Cerebellar cortex (tissue), 1 donor: ENCODE measurements at places on chromosomes 16 and 17.

GRCh38 chr16:12330946-12331345, 354.4 kb downstream of the SNX29 start:
- DNase-seq: peak; percentile 35

- DNase-seq: no peak
Observed at GRCh38 chr16:79864781-79865391, 264.3 kb upstream of the MAF start.

GRCh38 chr16:24288516-24288915, 32.4 kb downstream of the CACNG3 start:
- no peak for DNase-seq

GRCh38 chr17:36869856-36870719, 67.2 kb upstream of the LHX1 start:
- DNase-seq: no peak

DNA sequence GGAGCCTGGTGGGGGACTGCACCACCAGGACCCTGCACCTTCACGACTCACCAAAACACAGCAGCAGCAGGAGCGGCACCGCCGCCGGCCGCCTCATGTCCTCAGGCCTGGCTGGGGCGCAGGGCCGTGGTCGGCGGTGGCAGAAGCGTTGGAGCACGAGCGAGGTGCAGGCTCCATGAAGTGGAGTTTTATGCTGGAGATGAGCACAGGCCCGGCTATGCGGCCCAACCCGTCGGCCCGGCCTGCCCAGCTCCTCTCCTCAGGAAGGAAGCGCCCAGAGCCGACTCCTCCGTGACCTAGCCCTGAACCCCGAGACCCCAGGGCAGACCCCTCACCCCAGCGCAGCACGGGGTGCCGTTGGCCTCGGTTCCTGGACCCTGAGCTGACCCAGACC, at the start of gene PRSS27:
PRSS27 (minus strand) TSS at position 161 of the 394 bp plus-strand sequence; CDS start at position 97, 64 bp downstream.
- DNase-seq: no peak

GRCh38 chr17:82394278-82394677, 22.7 kb downstream of the UTS2R start:
- DNase-seq: no peak

DNA sequence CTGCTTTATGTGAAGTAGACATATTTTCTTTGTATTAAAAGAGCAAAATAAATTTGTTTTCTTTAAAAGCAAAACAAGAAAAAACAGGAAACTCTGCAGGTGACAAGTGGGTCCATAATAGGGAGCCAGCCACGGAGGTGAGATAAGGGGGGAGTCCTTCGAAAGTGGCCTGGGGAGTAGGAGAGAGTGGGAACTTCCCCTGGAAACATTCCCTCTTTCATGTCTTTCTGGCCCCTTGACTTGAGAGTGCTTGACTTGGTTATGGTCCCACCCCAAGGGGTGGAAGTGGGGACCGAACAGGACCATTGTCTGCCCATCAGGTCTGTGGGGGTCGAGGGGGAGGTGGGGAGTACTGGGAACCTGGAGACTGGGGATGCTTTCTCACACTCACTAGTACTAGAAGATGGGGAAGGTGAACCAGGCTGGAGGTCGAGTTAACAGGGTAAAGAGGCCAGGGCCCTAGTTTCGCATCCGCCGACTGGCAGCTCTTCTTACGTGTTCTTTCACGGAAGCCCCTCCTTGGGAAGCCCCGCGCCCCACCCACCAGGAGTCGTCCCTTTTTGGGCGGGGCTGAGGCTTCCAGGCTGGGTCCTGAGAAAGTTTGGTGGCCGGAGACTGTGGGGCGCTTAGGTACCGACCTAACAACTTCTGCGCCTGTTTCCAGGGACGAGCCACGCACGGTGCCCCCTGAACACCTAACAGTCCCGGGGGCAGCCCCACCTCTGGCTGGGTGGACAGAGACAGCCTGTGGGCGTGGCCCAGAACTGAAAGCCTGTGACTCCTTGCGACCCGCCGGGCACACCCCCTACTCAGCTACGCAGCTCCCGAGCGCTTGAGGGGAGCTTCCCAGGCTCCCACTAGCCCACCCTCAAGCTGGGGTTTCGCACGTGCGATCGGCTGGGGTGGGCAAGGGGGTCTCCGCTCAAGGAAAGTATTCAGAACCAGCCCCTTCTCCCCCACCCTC, 790 bp downstream of the TRADD start:
- no peak for DNase-seq

DNA sequence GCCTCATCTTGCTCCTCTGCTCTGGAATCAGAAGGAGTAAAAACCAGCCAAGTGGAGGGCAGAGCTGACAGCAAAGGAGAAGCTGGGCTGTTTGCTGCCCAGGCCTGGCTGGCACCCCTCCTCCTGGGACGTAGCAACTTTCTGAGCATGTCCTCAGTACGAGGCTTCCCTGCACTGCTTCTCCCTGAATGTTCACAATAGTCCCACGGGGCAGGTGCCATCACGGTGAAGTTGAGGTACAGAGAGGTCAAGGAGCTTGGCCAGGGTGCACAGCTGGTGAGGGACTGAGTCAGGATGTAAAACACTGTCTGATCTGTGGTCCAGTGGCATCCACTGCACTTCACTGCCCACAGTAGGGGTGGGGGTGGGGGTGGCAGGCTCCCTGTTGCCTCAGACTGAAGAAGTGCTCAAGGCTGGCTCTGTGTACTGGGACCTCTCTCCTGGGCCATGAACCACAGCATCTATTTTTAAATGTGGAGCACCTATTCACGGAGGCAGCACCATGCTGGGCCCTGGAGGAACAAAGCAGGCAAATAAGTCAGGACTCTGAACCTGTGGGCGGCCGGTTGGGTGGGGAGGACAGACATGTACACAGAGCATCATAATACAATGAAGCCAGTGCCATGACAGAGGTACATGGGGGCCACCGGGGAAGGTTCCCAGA, 369.5 kb downstream of the SEC14L1 start:
- no peak for DNase-seq

DNA sequence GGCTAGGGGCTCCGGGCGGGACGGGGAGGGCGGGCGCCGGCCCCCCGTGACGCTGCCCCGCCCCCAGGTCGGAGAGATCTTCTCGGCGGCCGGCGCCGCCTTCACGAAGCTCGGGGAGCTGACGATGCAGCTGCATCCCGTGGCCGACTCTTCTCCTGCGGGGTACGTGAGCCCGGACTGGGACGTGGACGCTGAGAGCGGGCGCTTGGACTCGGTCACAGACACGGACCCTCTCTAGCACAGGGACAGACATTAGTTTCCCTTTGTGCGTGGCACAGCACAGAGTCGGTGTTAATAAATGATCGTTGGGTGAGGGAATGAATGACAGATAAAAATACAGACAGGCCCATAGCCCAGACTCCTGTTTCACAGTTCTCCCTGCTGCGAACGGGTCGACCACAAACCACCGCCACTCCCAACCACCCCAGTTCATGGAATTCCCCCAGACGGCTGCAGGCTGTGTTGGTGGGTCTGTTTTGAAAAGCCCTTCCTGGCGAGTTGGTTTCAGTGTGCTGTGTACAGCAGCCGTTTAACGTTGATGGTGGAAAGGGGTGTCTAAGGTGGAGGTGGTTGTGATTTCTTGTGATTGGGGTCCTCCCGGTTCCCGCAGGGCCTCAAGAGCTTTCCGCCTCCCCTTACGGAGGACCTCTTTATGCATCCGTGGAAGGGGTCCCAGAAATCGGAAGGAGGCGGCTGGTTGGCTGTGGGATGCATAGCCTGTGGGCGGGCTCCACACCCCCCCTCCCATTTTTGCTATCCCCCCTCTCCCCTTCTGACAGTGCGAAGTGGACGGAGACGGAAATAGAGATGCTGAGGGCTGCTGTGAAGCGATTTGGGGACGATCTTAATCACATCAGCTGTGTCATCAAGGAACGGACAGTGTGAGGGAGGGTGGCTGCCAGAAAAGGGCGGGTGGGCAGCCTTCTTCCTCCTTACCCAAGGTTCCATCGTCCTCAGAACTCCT, 2.9 kb downstream of the RNASEK start:
- peak; percentile 29 for DNase-seq

DNA sequence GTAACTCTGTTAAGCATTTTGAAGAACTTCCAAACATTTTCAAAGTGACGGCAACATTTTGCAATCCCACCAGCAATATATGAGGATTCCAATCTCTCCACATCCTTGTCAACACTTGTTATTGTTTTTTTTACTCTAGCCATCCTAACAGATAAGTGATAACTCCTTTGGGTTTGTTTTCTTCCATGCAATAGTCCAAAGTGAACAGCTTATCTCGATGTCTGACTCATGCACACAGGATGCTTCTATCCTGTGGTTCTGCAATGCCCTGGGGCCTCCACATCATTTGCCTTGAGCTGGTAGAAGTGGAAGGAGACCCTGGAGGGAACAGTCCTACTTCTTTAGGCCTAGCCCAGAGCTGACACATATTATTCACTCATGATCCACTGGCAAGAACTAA, 13.0 kb downstream of the TLE7 start:
- DNase-seq: no peak

DNA sequence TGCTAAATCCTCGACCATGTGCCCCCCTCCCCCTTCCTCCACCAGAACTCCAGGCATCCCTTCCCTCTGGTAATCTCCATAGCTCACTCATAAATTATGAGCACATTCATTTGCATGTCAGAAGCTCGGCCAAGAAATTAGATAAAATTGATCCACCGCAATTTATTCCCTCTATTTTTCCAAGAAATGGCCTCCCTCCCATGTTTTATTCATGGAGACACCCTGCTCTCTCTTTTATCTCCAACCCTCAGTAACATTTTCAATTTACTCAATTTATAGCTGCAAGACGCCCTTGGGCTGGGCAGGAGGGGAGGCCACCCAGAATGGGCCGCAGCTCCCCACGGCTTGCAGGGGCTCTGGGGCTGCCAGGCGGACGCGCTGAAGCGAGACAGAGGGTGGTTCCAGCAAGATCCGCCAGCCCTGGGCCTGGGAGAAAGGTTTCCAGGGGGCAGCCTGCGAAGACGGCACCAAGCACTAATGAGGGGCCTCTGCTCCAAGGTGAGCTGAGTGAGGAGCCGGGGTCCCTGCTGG, 54.7 kb upstream of the ZNF423 start:
- no peak for DNase-seq

- no peak for DNase-seq
Observed at GRCh38 chr16:53821957-53822625, 118.1 kb downstream of the FTO start.

DNA sequence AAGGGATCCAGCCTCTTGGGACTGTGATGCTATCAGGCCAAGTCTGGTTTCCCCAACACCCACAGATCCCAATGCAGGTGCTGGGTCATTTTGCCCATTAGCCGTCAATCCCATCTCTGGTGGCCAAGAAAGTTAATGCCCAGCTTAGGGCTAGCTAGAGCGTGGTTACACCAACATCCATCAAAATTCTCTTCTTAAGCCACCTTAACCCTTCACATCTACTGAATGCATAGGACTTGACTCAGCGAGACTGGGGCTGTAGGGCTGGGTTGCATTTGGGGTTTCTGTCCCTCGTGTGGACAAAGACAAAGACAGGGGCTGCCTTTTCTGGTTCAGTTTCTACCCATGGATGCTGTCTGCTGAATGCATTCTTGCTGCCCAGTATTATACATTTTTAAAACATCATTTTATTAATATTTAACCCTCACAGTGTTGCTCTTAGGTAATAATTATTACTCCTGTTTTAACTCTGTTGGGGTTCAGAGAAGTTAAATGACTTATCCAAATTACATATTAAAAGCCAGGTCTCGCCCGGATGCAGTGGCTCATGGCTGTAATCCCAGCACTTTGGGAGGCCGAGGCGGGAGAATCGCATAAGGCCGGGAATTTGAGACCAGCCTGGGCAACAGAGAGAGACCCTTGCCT, 141.1 kb upstream of the NOL11 start:
- DNase-seq: no peak

DNA sequence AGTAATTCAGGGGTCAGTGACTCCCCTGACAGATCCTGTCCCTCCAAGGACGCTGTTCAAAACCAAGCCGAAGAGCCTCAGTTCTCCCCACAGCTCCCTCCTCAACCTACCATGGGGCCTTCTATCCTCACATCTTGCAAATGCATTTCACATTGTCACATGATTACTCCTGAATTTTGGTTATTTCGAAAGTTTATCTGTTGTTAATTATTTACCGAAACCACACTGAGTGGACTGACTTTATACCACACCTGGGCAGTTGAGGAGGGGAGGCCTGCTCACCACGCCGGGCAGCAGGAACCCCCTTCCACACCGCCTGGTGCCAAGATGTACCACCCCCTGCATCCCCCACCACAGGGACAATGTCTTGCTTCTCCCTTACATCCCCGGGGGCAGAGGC, 4.7 kb downstream of the TIMP2 start:
- DNase-seq: no peak

DNA sequence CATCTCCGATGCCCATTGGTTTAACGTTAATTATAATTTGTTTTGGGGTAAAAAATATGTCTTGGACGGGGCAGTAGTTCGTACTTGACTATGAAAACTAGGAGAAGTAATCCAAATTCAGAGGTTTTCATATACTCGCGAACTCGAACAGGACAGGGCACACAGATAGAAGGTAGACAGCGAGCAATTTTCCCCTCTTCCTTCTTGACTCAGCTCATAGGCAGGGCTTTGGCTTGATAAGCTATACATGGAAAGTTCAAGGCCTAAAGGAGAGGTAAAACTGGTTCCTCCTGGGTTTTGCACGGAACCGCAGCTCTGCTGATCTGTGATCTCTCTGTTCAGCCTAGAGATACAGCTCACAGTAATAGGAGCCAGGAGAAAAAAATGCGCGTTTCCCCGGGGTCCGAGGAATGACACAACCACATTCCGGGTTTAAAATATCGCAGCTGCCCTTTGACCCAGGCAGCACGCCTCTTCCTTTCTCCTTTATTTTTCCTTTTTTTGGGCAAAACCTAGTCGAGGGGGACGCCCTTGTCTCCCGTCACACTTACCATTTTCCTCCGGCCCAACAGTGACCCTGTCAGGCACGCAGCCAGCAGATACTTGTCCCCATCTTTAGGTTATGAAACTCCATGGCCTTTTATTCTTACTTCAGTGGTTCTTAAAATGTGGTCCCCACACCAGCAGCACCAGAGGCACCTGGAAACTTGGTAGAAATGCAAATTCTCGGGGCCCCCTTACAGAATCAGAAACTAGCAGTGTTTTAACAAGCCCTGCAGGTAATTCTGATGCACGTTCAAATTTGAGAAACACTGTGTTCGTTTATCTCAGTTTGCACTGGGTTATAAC, 1.7 kb upstream of the LASP1 start:
- DNase-seq: peak; percentile 58

- DNase-seq: peak; percentile 77
Observed at GRCh38 chr16:55370762-55371482, 46.9 kb downstream of the IRX6 start.

DNA sequence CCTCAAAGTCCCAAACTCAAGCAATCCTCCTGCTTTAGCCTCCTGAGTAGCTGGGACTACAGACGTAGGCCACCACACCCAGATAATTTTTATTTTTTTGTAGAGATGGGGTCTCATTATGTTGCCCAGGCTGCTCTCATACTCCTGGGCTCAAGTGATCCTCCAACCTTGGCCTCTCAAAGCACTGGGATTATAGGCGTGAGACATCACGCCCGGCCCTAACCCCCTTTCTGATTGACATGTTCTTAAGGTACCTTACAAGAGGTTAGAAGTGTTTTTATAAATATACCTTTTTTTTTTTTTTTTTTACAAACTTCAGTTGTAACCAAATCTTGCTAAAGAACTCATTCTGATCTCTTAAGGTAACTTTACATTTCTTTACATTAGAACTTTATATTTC, 64.8 kb downstream of the GNA13 start:
- no peak for DNase-seq

GRCh38 chr17:49965524-49965909, 3.5 kb upstream of the DLX4 start:
- no peak for DNase-seq

- DNase-seq: no peak
Observed at GRCh38 chr16:8962393-8963009, 1.2 kb downstream of the USP7 start.
